ENCODE measurements at places on chromosomes 3 and 15. TPM values are rescaled to one million over a fixed set of nuclear protein-coding genes. Genes with fewer than 3 reads are reported as not detected.

Gene SCN11A
- total RNA-seq, result not detected

Gene ESYT3
- total RNA-seq, result 2.6 TPM

Gene GABRB3
- 0.13 TPM for total RNA-seq

Gene ACTC1
- total RNA-seq, result not detected

Gene PLA2G4E
- not detected for total RNA-seq

Gene P2RY1
- total RNA-seq, result 0.08 TPM

Gene TNNC1
- 5.2 TPM for total RNA-seq

Gene EPHA6
- total RNA-seq, result 0.57 TPM

Gene ST3GAL6
- total RNA-seq, result 0.15 TPM

Gene SV2B
- total RNA-seq, result not detected

Gene ARID3B
- total RNA-seq, result 12.7 TPM

Gene CHST13
- total RNA-seq, result 0.64 TPM

Gene MAP2K5
- total RNA-seq, result 18.3 TPM

Gene BTD
- 22.7 TPM for total RNA-seq

Gene TF
- 9.5 TPM for total RNA-seq

Gene GPR149
- not detected for total RNA-seq

Gene TMC3
- not detected for total RNA-seq

Gene CPEB1
- total RNA-seq, result 19.5 TPM

Gene CASR
- not detected for total RNA-seq

Gene FOXB1
- total RNA-seq, result 0.64 TPM

Gene NPAP1
- not detected for total RNA-seq

Gene FBXO40
- total RNA-seq, result not detected

Gene UBAP1L
- total RNA-seq, result 1.7 TPM

Gene CSPG4
- total RNA-seq, result 17.5 TPM

Gene DENND6A
- total RNA-seq, result 18.1 TPM

Gene ATP13A5
- not detected for total RNA-seq

Gene OXTR
- 2.7 TPM for total RNA-seq

Gene PCSK6
- total RNA-seq, result 10.6 TPM

Gene NR1I2
- total RNA-seq, result not detected

Gene DPPA4
- 0.26 TPM for total RNA-seq

Gene HRG
- not detected for total RNA-seq

Gene SLC28A2
- total RNA-seq, result 0.23 TPM

Gene ATP13A4
- total RNA-seq, result not detected

Gene UBA7
- total RNA-seq, result 12.5 TPM

Gene SLC24A5
- total RNA-seq, result not detected

Gene TM4SF4
- total RNA-seq, result 0.46 TPM

Gene STRIT1
- not detected for total RNA-seq

Gene DGKG
- 0.46 TPM for total RNA-seq

Gene ROPN1
- not detected for total RNA-seq

All from Panc1 (cell line).